ENCODE measurements at places on chromosomes 1 and 21. TPM values are rescaled to one million over a fixed set of nuclear protein-coding genes. Genes with fewer than 3 reads are reported as not detected.

PPP1R12B gene
- total RNA-seq = 677 TPM

HEYL gene
- 45.6 TPM for total RNA-seq

- H3K4me3 ChIP-seq = no peak overlapping the region
- H3K4me1 ChIP-seq = no peaks in the 10 kb centered on the region
- H3K36me3 ChIP-seq = no peaks in the 10 kb centered on the region
- no peaks in the 10 kb centered on the region for H3K27me3 ChIP-seq
These were observed 75.8 kb upstream of the VTCN1 start for GRCh38 chr1:117286562-117286961.

- DNase-seq = no peak
- H3K27me3 ChIP-seq = no peaks in the 10 kb centered on the region
- H3K4me3 ChIP-seq = no peak overlapping the region
- H3K4me1 ChIP-seq = no peaks in the 10 kb centered on the region
These were observed 92.4 kb downstream of the RUNX1 start for GRCh38 chr21:34956416-34957316.

DNA sequence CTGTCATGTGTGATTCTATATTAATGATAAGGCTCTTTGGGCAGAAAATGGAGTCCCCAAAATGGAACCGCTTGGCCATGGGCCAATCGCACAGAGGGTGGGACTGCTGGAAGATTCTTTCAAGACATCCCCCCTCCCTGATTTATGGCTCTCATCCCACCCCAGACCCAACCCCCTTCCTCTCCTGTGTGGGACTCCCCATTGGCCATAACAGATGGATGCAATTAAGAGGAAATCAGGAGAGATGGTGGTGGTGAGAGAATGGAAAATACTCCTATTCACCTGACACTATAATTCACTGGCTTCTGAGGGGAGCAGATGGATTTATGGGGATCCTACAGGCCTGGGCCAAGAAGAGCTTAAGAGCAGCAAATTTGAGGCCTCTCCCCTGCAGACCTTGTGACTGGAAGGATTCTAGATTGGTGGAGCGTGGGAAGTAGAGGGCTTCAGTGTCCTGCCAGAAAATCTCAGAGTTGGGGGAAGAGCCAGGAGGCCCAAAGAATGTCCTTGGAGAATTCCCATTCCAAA is 1.7 kb downstream of the IGFN1 start:
- H3K36me3 ChIP-seq = no peaks in the 10 kb centered on the region
- no peaks in the 10 kb centered on the region for H3K4me1 ChIP-seq
- H3K4me3 ChIP-seq = no peak overlapping the region
- no peak for DNase-seq
- no peaks in the 10 kb centered on the region for H3K27me3 ChIP-seq

GRCh38 chr1:221714227-221715152 is 27.4 kb downstream of the DUSP10 start:
- H3K4me1 ChIP-seq = peaks cover 8% of the 10 kb centered on the region
- no peak overlapping the region for H3K4me3 ChIP-seq
- no peak overlapping the region for H3K27ac ChIP-seq

MYBPH gene
- total RNA-seq = not detected

DNA sequence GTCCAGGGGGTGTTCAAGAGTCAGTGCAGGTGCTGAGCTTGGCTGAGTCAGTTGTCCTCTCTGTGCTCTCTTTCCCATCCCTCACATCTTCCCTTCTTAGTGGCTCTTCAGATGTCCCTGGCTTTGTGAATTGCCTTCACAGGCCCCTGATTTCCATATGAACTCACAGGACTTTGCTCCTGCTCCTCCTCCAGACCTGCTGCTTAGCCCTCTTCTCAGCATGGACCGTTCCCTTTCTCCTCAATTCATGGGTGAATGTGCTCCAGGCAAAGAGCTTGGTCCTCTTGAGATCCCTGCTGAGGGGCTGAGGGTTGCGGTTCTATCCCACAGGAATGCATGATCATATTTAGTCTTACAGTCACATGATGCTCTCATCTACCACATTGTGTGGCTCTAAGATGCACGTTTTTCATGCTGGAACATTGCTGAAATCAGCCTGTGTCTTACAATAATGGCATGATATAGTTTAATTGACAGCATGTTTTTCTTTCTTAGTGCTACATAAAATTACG is 30.5 kb downstream of the CACNA1E start:
- H3K27ac ChIP-seq = no peak overlapping the region
- no peaks in the 10 kb centered on the region for H3K4me1 ChIP-seq
- no peaks in the 10 kb centered on the region for H3K27me3 ChIP-seq
- H3K4me3 ChIP-seq = no peak overlapping the region

EXTL2 gene
- 9.6 TPM for total RNA-seq

SIPA1L2 gene
- 13.0 TPM for total RNA-seq

DNA sequence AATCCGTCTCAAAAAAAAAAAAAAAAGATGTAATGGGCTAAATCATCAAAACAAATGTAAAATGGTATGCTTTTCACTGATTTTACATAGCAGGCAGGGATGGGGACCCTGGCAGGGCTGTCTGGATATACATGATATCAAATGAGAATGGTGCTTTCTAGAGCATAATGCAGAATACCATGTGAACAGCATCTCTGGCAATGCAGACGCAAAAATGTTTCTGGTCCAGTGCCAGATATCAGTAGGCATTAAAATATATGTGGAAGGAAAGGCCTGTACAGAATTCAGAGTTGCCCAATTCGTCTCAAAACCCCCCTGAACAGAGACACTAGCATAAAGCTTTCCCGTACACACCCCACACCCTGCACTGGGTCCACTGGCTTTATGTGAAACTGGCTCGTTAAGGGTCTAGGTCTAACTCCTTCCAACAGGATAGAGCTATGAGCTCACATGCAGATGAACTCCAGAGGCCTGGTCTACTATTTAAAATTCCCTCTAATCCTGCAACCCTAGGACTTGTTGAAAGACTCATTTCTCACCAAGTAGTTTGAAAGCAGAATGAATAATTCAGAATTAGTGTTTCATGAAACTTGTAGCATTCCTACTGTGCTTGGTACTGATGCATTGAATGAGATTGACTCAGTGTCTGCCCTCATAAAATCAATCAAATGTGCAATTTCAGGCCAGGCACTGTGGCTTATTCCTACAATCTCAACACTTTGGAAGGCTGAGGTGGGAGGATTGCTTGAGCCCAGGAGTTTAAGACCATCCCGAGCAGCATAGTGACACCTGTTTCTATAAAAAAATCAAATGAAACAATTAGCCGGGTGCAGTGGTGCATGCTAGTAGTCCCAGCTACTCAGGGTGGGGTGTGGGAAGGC is 2.6 kb upstream of the MYSM1 start:
- H3K27ac ChIP-seq = no peak overlapping the region
- no peak overlapping the region for H3K4me3 ChIP-seq
- no peak for DNase-seq
- peaks cover 8% of the 10 kb centered on the region for H3K4me1 ChIP-seq
